Stimulated activated CD4-positive, alpha-beta T cell treated with anti-CD3 and anti-CD28 coated beads, Interleukin-4, amount 100 ng/mL, for 24 hours (primary cell): ENCODE measurements at places on chromosomes 6 and 20.

- DNase-seq = no peak
Observed at GRCh38 chr20:37234254-37234581, 27.4 kb downstream of the GHRH start.

DNA sequence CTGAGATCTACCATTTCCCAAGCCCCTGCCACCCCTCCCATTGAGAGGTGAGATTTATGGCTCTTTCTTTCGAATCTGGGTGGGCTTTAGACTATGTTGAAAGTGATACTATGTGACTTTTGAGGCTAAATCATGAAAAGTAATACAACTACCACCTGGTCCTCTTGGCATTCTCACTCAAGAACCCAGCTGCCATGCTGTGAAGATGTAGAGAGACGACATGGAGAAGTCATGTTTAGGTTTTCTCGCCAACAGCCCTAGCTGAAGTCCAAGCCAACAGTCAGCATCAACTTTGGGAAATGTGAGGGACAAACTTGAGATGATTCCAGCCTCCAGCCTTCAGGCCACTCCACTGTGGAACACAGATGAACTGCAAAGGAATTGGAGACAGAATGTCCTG, 108.7 kb downstream of the SCP2D1 start:
- DNase-seq = no peak

GRCh38 chr6:51303338-51303737, 484.7 kb downstream of the TFAP2B start:
- no peak for DNase-seq

GRCh38 chr6:44735630-44735963, 348.1 kb downstream of the CDC5L start:
- DNase-seq = peak; percentile 41

GRCh38 chr6:50353603-50354002, 303.9 kb upstream of the DEFB112 start:
- DNase-seq = no peak

- DNase-seq = no peak
Observed at GRCh38 chr6:101486124-101486523, 92.6 kb downstream of the GRIK2 start.

DNA sequence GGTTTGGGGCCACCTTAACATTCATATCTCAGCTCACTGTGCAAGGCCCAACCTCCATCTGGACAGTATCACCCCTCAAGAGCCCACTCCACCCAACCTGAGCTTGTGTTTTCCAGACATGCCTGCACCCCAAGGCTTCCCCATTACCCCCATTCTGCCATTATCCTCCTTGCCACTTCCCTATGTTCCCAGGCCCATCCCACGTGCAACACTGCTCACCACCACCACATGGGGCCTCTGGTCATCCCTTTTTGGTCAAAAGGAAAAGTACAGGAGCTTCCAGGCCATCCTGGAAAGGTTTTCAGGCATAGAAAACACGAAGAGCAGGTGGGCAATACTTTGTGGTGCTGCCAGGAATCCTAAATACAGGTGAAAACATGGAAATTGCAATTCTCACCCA, 140.3 kb downstream of the SYNDIG1 start:
- no peak for DNase-seq

DNA sequence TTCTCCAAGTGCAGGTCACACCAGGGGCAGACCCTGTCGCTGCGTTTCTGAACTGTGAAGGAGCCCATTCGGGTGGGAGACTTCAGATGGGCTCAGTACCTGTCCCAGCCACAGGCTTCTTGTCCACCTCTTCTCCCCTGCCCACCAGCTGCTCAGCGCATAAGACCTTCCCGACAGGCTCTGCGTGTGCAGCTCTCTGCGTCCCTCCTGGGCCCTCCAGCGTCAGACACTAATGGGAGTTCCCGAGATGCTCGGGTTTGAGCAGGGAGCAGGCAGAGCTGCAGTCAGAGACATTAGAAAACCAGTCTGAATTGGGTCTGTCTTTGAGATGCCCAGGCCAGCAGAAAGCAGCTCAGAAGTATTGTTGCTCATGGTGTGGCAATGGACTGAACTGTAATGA, 50.4 kb downstream of the TCP11 start:
- no peak for DNase-seq

DNA sequence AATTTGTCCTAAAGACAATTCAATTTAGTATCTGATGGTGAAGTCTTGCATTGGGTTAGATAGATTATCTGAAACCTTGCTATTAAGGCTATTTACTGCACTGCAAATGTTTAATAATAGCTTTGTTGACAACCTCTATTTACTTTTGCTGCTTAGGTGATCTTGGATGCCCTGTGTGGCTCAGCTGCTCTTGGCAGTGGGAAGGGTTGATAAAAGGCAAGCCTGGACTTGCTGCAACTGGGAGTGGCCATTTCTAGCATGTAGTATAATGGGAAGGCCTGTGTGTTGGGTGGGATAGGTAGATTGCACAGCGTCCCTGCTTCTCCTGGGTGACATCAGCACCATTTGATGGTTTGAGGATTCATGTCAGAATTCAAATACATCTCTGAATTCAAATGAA, 49.1 kb downstream of the ARMC2 start:
- no peak for DNase-seq

GRCh38 chr6:85395746-85396145, 54.1 kb upstream of the NT5E start:
- DNase-seq = no peak

DNA sequence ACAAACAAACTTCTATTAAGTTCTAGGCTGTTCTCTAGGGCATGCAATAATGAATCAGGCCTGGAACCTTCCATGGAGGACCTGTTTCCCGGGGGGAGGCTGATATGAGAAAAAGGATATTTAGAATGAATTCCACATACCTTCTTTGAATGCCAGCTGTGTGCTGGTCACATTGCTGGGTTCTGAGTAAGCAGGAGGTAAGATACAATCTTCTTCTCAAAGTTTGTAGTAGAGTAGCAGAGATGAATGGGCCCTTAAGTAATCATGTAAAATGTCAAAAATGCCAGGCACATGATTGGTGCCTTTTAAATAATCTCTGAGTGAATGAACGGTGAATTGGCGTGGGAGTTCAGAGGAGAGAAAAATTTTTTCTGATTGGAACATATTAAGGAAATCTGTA, 47.4 kb downstream of the TGM2 start:
- DNase-seq = no peak
